Memory B cell (primary cell): ENCODE measurements at places on chromosomes 16 and 17.

DNA sequence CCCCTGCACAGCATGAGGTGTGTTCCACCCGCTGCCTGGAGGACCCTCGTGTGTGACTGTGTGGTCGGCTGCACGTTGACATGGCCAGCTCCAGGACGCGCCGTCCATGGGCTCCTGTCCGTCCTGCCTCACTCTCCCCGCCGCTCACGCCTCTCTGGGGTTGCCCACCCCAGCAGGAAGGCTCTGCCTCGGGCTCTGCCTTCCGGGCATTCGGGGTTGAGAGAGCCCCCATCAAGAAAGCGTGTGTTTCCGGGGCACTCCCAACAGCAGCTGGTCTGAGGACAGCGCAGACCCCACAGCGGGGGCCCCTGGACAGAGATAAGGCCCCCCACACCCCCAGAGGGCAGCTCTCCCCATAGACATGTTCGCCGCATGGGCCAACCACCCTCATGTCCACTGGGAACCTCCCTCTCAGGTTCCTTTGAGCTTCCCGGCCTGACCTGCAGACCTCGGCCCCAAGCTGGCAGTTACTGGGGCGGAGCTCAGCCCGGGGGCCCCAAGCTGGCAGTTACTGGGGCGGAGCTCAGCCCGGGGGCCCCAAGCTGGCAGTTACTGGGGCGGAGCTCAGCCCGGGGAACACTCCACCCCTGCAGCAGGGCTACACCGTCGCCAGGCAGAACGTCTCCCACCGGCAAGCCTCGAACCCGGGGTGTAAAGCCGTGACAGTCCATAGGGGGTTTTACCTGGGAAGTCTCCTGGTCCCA, 8.4 kb upstream of the PIEZO1 start:
- no peaks in the 10 kb centered on the region for H3K36me3 ChIP-seq
- peaks cover 24% of the 10 kb centered on the region for H3K4me1 ChIP-seq
- DNase-seq = no peak
- no peaks in the 10 kb centered on the region for H3K27me3 ChIP-seq
- H3K4me3 ChIP-seq = peak overlapping the region; percentile 21

DNA sequence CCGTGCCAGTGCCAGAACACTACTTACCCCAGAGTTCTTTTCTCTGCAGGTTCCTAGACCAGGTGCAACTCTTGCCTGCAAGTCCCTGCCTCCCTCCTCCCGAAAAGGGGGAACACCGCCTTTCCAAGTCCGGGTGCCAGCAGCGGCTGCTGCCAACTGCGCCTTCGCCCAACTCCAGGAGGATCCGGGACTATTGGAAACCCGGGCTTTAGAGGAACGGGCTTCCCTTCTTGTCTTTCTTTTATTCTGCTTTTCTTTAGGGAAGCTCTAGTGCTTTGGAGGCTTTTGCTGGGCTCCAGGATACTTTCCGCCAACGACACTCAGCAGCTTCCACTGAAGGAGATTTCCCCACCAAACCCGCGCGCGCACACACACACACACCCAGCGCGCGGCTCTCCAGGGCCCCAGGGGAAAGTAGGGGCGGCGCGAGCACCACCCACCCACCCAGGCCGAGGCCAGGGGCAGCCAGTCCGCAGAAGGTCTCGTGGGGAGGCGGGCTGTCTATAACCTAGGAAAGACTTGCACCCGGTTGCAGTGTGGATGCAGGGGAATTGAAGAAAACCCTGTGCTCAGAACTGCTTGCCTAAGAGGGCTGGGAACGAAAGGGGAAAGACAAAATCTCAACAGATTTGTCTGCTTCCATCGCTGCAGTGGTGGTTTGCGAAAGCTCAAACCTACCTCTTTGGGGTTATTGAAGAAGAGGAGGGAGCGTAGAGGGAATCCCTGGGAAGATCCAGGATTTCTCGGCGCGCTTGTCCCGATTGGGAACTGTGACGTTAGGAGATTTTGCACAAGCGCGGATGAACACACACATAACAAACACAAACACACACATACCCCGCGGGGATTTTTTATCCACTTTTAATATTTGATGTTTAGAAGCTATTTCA, 977 bp upstream of the CA10 start:
- H3K4me1 ChIP-seq = no peaks in the 10 kb centered on the region
- no peak overlapping the region for H3K27ac ChIP-seq
- no peaks in the 10 kb centered on the region for H3K36me3 ChIP-seq
- peaks cover 5% of the 10 kb centered on the region for H3K27me3 ChIP-seq
- DNase-seq = no peak

GRCh38 chr16:31377210-31377903, 15.8 kb upstream of the ITGAD start:
- H3K27ac ChIP-seq = no peak overlapping the region
- no peak overlapping the region for H3K4me3 ChIP-seq
- H3K4me1 ChIP-seq = peaks cover 6% of the 10 kb centered on the region
- H3K36me3 ChIP-seq = peaks cover 2% of the 10 kb centered on the region

DNA sequence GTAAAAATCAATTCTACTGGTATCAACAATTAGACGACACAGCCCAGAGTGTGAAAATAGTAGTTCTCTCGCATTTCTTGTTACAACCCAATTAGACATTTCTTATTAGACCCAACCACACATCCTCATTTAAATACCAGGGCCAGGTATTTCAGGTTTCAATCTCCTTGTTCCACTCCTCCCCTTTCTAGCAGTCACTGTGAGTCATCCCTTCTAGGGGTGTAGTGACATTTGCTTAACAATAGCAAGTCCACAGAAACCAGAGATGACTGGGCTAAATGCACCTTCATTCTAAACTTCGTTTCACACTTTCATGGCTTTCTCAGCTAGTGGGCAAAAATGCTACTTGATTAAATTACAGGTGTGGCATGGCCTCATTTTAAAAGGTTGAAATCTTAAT, 116.9 kb upstream of the CACNG3 start:
- H3K36me3 ChIP-seq = peaks cover 30% of the 10 kb centered on the region
- no peak for DNase-seq
- no peak overlapping the region for H3K4me3 ChIP-seq
- no peaks in the 10 kb centered on the region for H3K27me3 ChIP-seq

GRCh38 chr16:28010671-28011070, 52.8 kb downstream of the GSG1L start:
- DNase-seq = no peak
- no peaks in the 10 kb centered on the region for H3K4me1 ChIP-seq
- H3K27ac ChIP-seq = no peak overlapping the region
- H3K27me3 ChIP-seq = peaks cover 20% of the 10 kb centered on the region
- no peak overlapping the region for H3K4me3 ChIP-seq
- peaks cover 3% of the 10 kb centered on the region for H3K36me3 ChIP-seq

- H3K36me3 ChIP-seq = peaks cover 20% of the 10 kb centered on the region
- no peaks in the 10 kb centered on the region for H3K27me3 ChIP-seq
- no peak overlapping the region for H3K27ac ChIP-seq
- H3K4me1 ChIP-seq = no peaks in the 10 kb centered on the region
- no peak overlapping the region for H3K4me3 ChIP-seq
These were observed 19.0 kb upstream of the JPT2 start for GRCh38 chr16:1659031-1659430.

DNA sequence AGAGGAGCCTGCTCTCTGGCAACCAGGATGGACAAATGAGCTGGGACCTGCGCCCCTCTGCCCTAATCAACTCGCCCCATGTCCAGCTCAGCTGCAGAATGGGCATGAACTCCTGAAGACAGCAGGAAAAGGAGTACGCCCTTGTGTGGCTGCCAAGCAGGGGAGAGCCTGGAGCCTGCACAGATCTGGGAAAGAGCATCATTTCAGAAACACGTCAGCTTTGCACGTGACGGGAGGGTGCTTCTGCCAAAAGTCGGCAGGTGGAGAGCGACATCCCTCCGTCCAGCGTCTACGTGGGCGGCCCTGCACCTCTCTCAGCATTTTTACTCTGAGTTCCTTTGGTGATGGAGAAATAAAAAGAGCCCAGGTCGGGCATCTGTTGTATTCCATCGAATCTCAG, 18.5 kb downstream of the NME3 start:
- H3K4me1 ChIP-seq = no peaks in the 10 kb centered on the region
- no peak overlapping the region for H3K27ac ChIP-seq
- H3K36me3 ChIP-seq = peaks cover 15% of the 10 kb centered on the region
- no peak overlapping the region for H3K4me3 ChIP-seq
- H3K27me3 ChIP-seq = no peaks in the 10 kb centered on the region
- DNase-seq = no peak

GRCh38 chr17:19386974-19387920, at the start of gene MFAP4:
MFAP4 (minus strand) TSS chr17:19387190; CDS start chr17:19387155, 35 bp downstream.
- no peak within 1 kb of the TSS for H3K4me3 ChIP-seq
- H3K27me3 ChIP-seq = peaks cover 5% of the 10 kb centered on the region
- DNase-seq = no peak
- H3K36me3 ChIP-seq = peaks cover 16% of the 10 kb centered on the region
- no peak within 1 kb of the TSS for H3K27ac ChIP-seq

- no peaks in the 10 kb centered on the region for H3K4me1 ChIP-seq
- no peak for DNase-seq
These were observed 48.8 kb upstream of the DLX4 start for GRCh38 chr17:49920030-49920769.

DNA sequence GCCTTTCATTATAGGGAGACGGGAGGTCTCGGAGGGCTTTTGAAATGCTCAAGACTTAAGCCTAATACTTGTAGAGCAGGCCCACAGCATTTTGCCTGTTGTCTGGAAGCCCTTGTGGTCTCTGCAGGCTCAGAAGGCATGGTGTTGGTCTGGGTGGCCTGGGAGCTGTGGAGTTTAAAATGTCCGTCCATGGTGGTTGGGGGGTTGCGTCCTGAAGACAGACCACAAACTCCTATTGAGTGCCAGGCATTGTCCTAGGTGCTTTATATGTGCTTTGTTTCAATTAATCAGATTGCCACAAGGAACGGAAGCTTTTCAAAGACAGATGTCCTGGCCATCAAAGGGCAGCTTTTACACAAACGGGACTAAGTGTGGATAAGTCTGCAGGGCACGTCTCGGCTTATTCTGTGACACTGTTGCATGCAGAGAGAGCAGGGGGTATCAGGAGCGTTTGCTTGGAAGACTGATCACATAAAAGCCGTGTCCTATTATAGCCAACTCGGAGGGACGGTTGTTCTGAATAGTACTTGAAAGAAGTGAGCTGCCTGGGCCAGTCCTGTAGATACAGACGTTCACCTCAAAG, 7.8 kb downstream of the NTN1 start:
- no peak for DNase-seq
- no peaks in the 10 kb centered on the region for H3K36me3 ChIP-seq
- no peak overlapping the region for H3K4me3 ChIP-seq
- H3K4me1 ChIP-seq = peaks cover 4% of the 10 kb centered on the region
- peaks cover 29% of the 10 kb centered on the region for H3K27me3 ChIP-seq
- H3K27ac ChIP-seq = no peak overlapping the region

DNA sequence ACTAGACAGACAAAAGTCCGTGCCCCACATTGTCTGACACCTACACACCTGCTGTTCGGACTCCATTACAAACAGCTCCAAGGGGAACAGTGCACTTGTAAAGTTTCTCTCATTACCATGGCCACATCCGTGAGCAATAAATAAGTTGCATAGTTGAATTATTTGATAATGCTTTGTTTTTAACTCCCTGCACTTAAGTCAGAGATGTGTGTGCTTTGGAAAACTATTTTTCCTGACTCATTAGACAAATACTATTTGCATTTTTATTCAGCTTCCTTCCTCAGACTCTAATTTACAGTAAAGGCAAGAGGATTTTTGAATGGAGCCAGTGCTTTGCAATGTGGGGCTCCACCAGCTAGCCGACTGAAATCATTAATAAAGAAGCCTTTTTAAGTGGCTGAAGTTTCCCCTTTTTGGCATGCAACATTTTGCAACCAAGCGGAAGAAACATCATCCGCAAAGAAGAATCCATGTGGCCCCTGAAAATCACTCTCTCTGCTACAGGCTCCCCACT, 6.5 kb upstream of the CCL2 start:
- no peak for DNase-seq
- peaks cover 17% of the 10 kb centered on the region for H3K4me1 ChIP-seq
- H3K36me3 ChIP-seq = no peaks in the 10 kb centered on the region
- peaks cover 22% of the 10 kb centered on the region for H3K27me3 ChIP-seq
- no peak overlapping the region for H3K27ac ChIP-seq
- no peak overlapping the region for H3K4me3 ChIP-seq

DNA sequence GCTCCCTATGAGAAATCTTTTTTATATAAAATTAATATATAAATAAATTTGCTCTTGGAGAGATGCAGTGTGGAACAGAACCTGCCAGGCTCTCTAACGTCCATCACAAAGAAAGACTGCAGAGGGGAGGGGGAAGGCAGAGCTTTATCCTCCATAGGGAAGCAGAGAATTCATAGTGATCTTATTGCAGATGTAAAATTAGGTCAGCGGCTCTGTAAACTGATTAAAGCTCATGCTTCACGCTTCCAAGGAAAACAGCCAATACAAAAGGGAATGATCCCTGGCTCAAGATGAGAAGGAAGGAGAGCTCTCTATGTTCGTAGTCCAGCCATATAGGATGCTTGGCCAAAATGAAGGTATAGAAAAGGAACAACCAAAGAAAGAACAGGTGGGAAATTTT, 532.3 kb upstream of the PSMD7 start:
- H3K27ac ChIP-seq = no peak overlapping the region
- no peaks in the 10 kb centered on the region for H3K4me1 ChIP-seq
- no peaks in the 10 kb centered on the region for H3K36me3 ChIP-seq
- H3K4me3 ChIP-seq = no peak overlapping the region
- DNase-seq = no peak

DNA sequence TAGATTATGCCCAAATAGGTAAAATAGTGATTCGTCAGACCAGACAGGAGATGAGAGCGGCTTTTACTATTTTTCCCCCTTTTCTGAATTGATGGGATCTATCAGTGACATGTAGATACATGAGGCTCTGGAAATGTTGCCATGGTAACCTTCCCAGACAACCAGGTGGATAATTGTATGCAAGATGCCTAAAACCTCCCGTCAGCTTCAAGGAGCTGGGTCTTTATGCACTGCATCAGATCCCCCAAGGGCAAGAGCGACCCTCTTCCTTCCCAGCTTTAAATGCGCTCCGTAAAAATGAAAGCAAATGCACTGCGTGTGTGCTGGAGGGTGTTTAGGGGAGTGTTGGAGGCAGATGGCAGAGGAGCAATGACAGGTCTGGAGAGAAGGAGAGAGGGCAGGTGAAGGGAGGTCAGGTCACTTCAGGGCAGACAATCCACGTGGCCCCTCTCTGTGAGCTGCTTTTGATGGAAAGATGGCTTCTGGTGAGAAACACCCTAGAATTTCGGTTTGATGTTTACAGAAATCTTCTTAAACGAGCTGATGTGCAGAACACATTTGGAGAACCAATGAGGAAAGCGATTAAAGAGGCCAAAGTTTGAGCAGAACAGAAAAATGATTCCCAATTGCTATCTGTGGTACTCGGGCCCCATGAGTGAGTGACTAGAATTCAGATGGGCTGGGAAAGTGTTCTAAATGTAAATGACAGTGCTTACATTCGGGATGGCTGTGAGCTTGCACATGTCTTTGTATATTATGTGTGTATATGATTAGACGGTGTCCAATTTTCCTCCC, 461.7 kb upstream of the HSBP1 start:
- no peaks in the 10 kb centered on the region for H3K4me1 ChIP-seq
- H3K27ac ChIP-seq = no peak overlapping the region
- no peak for DNase-seq
- peaks cover 7% of the 10 kb centered on the region for H3K27me3 ChIP-seq
